Activated naive CD8-positive, alpha-beta T cell treated with anti-CD3 and anti-CD28 coated beads for 36 hours (primary cell): ENCODE measurements at places on chromosomes 5 and 9. TPM values are rescaled to one million over a fixed set of nuclear protein-coding genes. Genes with fewer than 3 reads are reported as not detected.

GABRB2 gene
- not detected for total RNA-seq

SREK1IP1 gene
- 33.5 TPM for total RNA-seq

DIPK1B gene
- total RNA-seq = 0.10 TPM

PCDHB11 gene
- total RNA-seq = not detected

MLANA gene
- total RNA-seq = not detected

CDX1 gene
- not detected for total RNA-seq

CCL21 gene
- total RNA-seq = not detected

PCDHA10 gene
- total RNA-seq = not detected

MELK gene
- total RNA-seq = 46.9 TPM

- DNase-seq = peak; percentile 0
- H3K4me3 ChIP-seq = no peak overlapping the region
- H3K27me3 ChIP-seq = peaks cover 6% of the 10 kb centered on the region
These were observed 458.6 kb downstream of the ZSWIM6 start for GRCh38 chr5:61790678-61791077.

GRCh38 chr9:38670542-38671371 lies 49.2 kb downstream of the FAM240B start:
- no peaks in the 10 kb centered on the region for H3K36me3 ChIP-seq
- H3K4me1 ChIP-seq = peaks cover 5% of the 10 kb centered on the region
- DNase-seq = no peak
- H3K4me3 ChIP-seq = no peak overlapping the region
- H3K27ac ChIP-seq = no peak overlapping the region

- H3K27ac ChIP-seq = no peak overlapping the region
- DNase-seq = no peak
- H3K27me3 ChIP-seq = no peaks in the 10 kb centered on the region
- H3K4me1 ChIP-seq = peaks cover 26% of the 10 kb centered on the region
These were observed 62.3 kb upstream of the JAK2 start for GRCh38 chr9:4922730-4923129.

DNA sequence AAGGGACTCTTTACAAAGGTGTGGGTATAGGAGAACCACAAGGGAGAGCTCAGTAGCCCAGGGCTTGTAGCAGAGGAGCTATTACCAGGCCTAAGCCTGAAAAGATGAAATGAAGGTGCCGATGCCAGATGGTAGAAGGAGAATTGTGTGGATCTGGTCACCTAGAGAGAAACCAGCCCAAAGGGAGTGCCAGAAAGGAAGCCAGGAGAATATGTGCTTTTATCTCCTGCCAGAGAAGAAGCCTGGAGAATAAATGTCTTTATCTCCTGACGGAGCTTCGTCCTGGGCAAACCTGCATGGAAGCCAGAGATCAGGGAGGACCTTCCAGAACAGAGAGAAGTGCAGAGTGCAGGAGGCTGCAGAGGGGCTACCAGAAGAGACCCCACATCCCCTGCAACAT lies 142.6 kb downstream of the MED10 start:
- H3K27ac ChIP-seq = no peak overlapping the region

- no peak for DNase-seq
- H3K27me3 ChIP-seq = peaks cover 40% of the 10 kb centered on the region
- no peak overlapping the region for H3K27ac ChIP-seq
- no peaks in the 10 kb centered on the region for H3K4me1 ChIP-seq
These were observed 46.3 kb upstream of the CCDC112 start for GRCh38 chr5:115342590-115343377.

DNA sequence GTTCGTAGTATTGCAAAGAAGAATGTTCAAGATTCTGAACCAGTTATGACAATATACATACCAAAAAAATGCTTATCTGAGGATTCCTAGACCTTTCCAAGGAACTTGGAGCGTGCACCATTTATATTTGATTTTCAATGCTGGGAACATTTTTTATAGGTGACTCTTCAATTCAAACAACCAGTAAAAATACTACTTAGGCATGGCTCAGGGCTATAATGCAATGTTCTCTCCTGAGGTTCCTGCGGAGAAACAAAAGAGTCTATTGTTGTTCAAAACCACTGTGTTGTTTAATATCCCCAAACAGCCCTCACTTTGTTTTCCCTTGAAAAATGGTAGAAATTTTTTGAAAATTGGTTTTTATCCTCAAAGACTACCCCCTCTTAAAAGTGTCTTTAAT lies 335.7 kb upstream of the IZUMO3 start:
- DNase-seq = no peak
- H3K27me3 ChIP-seq = no peaks in the 10 kb centered on the region
- no peaks in the 10 kb centered on the region for H3K36me3 ChIP-seq
- no peaks in the 10 kb centered on the region for H3K4me1 ChIP-seq
- no peak overlapping the region for H3K27ac ChIP-seq

- H3K4me3 ChIP-seq = no peak overlapping the region
- no peaks in the 10 kb centered on the region for H3K36me3 ChIP-seq
- H3K4me1 ChIP-seq = peaks cover 3% of the 10 kb centered on the region
These were observed 25.9 kb downstream of the KCTD16 start for GRCh38 chr5:144196612-144197011.

GRCh38 chr9:93677048-93677571 lies 100.7 kb downstream of the PHF2 start:
- H3K27ac ChIP-seq = no peak overlapping the region
- no peak overlapping the region for H3K4me3 ChIP-seq
- H3K27me3 ChIP-seq = no peaks in the 10 kb centered on the region
- no peaks in the 10 kb centered on the region for H3K4me1 ChIP-seq
- peaks cover 11% of the 10 kb centered on the region for H3K36me3 ChIP-seq

DNA sequence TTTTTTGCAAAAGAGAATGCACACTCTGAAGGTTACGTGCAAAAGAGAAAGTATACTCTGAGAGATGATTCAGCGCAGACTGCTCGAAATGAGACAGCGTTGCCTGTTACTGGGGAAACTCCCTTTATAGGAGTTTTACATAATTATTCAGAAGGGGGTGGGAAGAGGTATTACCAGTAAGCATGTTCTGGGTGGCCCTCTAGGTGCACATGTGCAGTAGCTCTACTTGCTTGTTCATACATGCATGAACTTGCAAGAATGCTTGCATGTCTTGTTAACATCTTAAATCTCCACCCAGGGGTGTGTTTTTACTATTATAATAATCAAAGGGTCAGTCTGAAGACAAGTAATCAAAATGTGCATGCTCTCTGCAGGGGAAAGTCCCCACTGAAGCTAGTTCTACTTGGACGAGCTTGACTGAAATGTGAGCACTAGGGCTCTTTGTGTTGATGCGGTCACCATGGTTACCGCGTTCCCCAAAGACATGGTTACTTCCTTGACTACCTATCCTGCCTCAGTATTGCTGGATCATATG lies 75.5 kb downstream of the SGCD start:
- H3K27me3 ChIP-seq = peaks cover 8% of the 10 kb centered on the region
- peaks cover 2% of the 10 kb centered on the region for H3K4me1 ChIP-seq
- H3K36me3 ChIP-seq = no peaks in the 10 kb centered on the region
- no peak overlapping the region for H3K4me3 ChIP-seq
- no peak overlapping the region for H3K27ac ChIP-seq

- H3K4me3 ChIP-seq = no peak overlapping the region
- H3K4me1 ChIP-seq = no peaks in the 10 kb centered on the region
- no peak for DNase-seq
- H3K27ac ChIP-seq = no peak overlapping the region
- no peaks in the 10 kb centered on the region for H3K27me3 ChIP-seq
These were observed 132.4 kb downstream of the SNCAIP start for GRCh38 chr5:122444411-122444810.

- H3K4me3 ChIP-seq = no peak overlapping the region
- no peaks in the 10 kb centered on the region for H3K4me1 ChIP-seq
- no peak for DNase-seq
- H3K27ac ChIP-seq = no peak overlapping the region
- H3K27me3 ChIP-seq = no peaks in the 10 kb centered on the region
These were observed 45.0 kb downstream of the TRIM36 start for GRCh38 chr5:115124741-115125140.

DNA sequence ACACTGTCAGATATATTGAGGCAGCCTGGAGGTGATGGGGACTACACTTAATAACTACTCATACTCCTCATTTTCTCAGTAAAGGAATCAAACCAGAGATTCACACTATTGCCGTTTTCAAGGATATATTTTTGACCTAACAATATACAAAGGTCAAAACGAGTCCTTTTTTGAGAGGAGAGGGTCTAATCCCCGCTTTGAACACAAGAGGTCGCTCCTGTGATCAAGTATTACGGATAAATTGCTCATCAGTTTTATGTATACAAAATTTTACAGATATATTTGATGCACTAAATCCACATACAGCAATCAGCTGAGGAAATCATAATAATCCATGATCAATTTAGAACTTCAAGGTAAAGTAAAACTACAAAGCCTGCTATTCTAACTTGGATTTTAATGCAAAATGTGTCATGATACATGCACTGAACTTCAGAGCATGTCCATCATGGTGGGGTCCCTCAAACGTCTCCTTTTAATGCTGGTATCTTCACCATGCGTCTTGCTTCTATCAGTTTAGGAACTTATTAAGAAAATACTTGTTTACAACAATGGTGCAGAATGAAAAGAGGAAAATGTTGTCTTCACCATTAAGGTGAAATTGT lies 2.5 kb upstream of the ISL1 start:
- DNase-seq = no peak
- peaks cover 5% of the 10 kb centered on the region for H3K36me3 ChIP-seq
- no peak overlapping the region for H3K27ac ChIP-seq
- H3K27me3 ChIP-seq = peaks cover 94% of the 10 kb centered on the region
- H3K4me3 ChIP-seq = no peak overlapping the region

DNA sequence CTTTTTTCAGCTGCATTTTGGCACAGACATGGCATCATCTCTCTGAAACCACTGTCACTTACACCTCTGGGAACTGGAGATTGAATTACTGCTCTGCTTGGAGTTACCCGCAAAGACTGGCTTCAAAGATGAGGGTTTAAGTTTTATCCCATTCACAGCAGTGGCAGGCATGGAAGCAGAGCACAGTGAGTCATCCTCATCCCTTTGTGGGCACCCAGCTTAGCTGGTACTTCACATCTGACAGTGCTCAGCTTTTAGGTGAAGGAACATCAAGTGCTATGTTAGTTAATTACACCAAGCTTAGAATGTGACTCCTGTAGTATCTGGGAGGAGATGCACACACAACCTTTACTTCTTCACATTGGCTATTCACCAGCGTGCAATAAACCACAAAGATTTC lies 24.8 kb upstream of the ALDH1A1 start:
- H3K4me1 ChIP-seq = no peaks in the 10 kb centered on the region
- peaks cover 14% of the 10 kb centered on the region for H3K27me3 ChIP-seq
- no peak overlapping the region for H3K27ac ChIP-seq
- no peaks in the 10 kb centered on the region for H3K36me3 ChIP-seq
- no peak overlapping the region for H3K4me3 ChIP-seq
- no peak for DNase-seq

- no peak overlapping the region for H3K27ac ChIP-seq
- H3K4me3 ChIP-seq = no peak overlapping the region
- no peak for DNase-seq
- peaks cover 16% of the 10 kb centered on the region for H3K36me3 ChIP-seq
- H3K4me1 ChIP-seq = peaks cover 18% of the 10 kb centered on the region
These were observed 129.8 kb downstream of the GNAQ start for GRCh38 chr9:77901771-77902170.

- no peaks in the 10 kb centered on the region for H3K27me3 ChIP-seq
- H3K27ac ChIP-seq = peak overlapping the region; percentile 60
- peaks cover 73% of the 10 kb centered on the region for H3K4me1 ChIP-seq
- H3K36me3 ChIP-seq = peaks cover 44% of the 10 kb centered on the region
These were observed 3.6 kb downstream of the FBXO38 start for GRCh38 chr5:148387325-148387724.

DNA sequence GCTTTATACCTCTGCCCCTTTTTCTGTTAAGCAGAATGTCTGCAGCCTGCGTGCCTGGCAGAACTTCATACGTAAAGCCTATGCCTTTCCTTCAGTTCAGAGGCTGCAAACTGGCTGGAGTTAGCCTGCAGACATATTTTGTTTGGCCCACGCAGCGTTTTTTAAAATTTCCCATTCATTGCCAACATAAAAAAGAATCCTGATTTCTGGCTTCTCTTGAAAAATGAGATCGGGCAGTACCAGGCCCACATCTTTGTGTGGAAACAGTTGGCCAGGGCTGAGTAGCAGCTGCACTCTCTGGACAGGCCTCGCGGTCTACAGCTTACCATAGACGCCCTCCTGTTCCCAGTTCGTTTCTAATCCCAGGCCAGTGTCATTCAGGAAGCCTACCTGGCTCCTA lies 104.4 kb downstream of the SMARCA2 start:
- H3K4me1 ChIP-seq = peaks cover 7% of the 10 kb centered on the region
- DNase-seq = no peak
- H3K36me3 ChIP-seq = peaks cover 22% of the 10 kb centered on the region
- no peaks in the 10 kb centered on the region for H3K27me3 ChIP-seq
- H3K4me3 ChIP-seq = no peak overlapping the region

- peaks cover 4% of the 10 kb centered on the region for H3K27me3 ChIP-seq
- no peak overlapping the region for H3K4me3 ChIP-seq
- no peaks in the 10 kb centered on the region for H3K4me1 ChIP-seq
- H3K36me3 ChIP-seq = no peaks in the 10 kb centered on the region
These were observed 209.6 kb upstream of the PDE4D start for GRCh38 chr5:60102961-60103693.

DNA sequence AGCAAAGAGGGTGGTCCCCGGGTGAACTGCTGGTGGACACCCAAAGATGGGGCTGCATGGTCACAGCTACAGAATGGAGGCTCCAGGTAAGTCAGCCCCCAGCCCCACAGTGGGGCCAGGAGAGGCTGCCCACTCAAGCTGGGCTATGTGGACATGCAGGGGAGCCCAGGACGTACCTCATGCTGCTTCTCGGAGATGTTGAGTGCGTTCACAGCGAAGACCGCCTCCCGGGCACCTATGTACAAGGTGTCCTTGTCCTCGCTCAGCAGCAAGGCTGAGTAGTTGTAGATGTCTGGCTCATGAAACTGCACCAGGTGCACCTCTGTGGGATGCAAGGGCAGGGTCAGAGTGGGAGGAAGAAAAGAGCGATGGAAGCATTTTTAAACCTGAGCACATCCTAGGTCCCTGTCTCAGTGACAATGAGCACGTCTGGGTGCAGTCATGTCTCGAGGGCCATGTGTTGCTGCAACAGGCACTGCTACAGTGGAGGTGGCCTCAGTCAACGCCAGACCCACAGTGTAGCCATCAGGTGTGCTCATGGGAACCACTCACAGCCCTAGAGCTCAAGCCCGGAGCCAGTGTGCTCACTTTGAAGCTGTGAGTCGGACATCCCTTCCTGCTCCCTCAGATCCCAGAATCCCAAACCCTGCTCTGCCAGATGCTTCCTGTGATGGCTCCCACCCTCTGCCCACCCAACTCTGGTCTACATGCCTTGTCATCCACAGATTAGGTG lies 84.6 kb downstream of the SECISBP2 start:
- DNase-seq = no peak
- H3K27me3 ChIP-seq = no peaks in the 10 kb centered on the region
- H3K27ac ChIP-seq = peak overlapping the region; percentile 26
- no peak overlapping the region for H3K4me3 ChIP-seq
